ENCODE measurements at places on chromosomes 2 and 18.

DNA sequence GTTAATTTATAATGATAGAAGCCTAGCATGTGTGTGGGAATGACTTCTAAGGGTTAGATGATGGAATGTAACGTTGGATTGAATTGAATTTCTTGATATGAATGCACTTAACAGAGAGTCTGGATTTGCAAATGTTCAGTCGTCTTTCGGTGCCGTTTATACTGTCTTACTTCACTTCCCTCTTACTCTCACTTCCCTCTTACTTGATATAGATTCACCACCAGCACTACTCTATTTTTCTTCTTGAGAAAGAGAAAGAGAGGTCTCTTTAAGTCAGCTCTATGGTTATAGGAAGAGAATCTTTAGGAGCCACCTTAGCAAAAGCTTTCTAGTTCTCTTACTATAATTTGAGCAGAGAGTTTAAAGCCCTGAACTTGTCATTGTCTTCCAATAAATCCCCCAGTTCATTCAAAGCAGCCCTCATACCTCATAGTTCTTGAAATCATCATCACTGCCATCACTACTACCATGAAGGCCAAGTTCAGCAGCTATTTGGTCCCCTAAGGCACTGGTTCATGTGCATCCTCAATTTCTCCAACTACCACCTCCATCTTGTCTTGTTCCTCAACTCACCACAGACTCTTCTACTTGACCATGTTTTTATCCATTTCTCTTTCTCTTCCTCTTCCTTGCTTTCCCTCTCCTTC lies 501.7 kb upstream of the TCF4 start:
- no peak for DNase-seq

DNA sequence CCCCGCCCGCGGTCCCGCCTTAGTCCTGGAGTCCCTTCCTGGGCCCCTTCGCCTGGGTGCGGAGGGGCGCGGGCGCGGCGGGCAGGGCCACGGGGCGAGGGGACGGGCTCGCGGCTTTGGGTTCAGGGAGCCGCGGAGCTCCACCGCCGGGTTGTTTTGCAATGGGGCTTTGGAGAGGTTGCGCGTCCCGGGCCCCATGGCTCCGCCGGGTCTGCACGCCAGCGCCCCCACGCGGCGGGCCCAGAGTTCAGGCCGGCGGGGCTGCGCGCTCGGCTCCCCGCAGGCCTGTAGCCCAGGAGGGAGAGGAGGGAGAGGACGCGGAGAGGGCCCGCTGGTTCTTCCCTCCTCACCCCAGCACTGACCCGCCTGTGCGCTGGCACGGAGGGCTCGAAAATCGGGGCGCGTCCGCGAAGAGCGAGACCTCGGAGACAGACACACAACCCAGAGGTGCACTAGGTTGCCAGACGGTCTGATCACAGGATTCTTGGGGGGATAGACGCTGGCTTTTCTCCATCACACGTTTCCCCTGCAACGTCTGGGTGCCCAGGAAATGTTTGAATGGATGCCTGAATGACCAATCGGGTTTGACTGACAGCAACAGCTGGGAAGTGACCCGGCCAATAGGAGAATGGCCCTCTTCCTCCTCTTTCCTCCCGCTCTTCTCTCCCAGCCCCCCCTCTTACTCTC lies 4.9 kb upstream of the SIX2 start:
- DNase-seq = peak; percentile 92

GRCh38 chr2:66827851-66828250 lies 392.9 kb downstream of the MEIS1 start:
- no peak for DNase-seq

DNA sequence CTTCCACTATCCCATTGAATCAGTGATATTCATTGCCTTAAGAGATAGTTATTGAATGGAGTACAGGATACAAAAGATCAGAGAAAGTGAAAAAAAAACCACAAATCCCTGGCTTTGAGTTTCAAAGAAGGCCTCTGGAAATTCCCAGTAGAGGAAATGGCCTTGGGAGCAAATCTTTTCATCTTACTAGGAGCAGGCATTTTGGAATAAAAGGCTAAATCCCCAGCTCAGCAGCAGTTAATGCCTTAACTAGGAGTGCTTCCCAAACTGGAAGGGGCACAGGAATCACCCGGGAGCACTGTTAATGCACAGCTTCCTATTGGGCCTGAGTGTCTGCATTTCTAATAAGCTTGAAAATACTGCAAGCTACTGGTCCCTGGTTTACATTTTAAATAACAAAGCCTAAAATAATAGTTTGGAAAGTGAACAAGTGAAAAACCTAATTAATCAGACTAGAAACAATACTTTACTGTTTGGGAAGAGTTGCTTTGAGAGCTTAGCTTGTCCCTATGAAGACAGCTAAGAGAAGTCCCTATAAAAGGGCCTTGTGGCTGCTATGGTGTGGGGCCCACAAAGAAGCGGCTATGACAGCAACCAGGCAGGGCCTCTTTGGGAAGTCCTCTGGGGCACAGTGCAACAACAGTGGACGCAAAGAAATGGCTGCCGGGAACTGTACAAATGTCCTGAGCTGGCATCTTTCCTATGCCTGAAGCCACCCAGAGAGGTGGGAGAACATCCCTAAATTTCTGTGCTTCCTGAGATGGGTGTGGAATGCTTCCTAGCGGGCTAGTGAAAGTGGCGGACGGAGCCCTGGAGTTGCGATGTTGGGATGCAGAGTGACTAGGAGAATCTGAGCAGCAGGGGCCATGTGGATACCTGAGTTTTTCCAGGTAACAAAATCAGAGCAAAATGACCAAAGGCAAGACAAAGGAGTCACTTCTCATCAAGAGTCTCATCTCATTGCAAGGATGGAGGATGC lies 117.1 kb upstream of the KLHL14 start:
- DNase-seq = no peak

DNA sequence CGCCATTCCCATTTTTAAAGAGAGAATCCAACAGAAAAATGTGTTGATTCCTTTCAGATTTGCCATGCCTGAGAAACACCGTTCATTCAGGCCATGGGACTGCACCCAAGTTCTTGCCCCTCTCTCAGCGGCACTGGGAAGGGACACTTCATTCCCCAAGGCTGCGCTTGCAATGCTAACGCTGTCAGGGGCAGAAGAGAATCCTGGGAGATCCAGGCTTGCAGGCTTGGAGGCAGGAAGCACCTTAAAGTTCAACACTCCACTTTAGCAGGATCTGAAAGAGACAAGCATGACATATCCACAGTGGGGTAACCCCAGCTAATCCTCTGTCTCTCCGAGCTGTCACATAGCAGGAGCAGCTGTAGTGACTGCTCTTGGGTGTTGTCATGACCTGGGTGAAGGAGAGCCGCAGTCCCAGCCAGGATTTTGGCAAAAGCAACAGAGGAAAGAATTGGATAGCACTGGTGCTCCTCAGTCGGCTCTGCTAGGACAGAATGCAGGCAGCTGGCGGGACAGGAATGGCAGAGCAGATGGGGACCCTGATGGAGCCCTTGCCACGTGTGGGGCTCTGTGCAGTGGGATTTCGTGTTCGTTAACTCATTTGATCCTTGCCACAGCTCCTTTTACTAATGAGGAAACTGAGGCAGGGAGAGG lies 22.0 kb upstream of the ODC1 start:
- DNase-seq = no peak

- DNase-seq = no peak
These were observed 66.9 kb upstream of the FZD5 start for GRCh38 chr2:207836521-207837133.

DNA sequence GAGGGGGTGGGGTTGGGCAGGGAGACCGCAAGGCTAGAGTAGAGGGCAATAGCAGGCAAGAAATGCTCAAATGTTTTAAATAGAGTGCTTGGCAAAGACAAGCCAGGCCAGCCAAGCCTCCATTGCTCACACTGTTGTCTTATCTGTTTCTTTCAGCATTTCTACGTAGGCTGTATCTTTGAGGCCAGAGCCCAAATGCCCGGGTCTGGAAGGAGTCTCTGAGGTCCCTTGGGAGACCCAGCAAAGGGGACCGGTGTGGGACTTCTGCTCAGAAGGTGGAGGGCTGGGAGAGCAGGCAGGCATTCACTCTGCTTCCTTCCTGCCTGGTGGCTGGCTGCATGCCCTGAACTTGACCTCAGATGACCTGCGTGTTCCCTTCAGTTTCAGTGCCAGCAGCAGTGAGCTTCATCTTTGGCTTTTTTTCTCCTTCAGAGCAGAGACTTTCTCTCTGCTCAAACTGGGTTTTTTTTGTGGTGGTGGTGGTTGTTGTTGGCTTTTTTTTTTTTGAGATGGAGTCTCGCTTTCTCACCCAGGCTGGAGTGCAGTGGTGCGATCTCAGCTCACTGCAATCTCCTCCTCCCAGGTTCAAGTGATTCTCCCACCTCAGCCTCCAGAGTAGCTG lies 13.7 kb upstream of the TET3 start:
- peak; percentile 35 for DNase-seq

- no peak for DNase-seq
These were observed 1.7 kb downstream of the MSL3B start for GRCh38 chr2:233866479-233866878.

DNA sequence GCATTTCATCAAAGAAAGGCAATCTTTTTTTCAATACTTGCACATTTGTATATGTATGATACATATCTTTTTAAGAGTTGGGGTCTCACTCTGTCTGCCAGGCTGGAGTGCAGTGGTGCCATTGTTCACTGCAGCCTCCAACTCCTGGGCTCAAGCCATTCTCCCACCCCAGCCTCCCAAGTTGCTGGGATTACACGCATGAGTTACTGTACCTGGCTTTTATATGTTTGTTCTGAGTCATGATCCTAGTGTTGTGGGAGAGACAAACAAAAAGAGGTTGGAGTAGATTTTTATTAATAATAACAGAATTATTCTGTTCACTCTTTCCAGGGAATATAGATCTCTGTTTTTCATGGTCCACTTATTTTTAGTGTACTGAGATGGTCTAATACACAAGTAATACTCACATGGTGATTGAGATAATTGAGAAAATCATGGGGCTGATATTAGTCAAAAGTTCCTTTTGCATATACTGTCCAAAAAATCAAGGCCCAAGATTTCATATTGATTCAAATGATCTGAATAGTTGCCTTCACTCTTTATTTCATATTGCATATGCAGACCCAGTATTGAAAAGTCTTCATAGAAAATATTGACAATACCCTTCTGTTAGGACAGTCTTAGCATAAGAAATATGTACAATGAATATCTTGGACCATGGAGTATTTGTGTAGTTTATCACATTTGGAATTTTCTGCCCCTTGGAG lies 138.3 kb downstream of the FMNL2 start:
- no peak for DNase-seq

DNA sequence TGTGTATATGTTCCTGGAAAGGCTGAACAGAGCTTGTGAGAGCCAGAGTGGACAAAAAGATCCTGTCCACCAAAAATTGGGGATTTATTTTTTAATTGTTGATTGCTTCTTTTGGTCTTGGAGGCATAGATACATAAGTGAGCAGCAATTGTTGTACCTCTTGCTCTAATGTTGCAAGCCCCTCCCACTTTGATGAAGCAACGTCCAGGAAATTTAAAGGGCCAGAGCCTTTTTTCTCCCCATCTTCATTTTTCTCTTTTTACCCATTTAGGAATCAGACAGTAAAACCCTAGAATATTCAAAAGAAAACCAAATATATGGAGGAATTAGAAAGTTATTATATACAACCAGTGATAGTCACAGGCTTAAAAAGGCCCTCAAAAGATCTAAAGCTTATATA lies 871.8 kb upstream of the NRXN1 start:
- DNase-seq = peak; percentile 7

DNA sequence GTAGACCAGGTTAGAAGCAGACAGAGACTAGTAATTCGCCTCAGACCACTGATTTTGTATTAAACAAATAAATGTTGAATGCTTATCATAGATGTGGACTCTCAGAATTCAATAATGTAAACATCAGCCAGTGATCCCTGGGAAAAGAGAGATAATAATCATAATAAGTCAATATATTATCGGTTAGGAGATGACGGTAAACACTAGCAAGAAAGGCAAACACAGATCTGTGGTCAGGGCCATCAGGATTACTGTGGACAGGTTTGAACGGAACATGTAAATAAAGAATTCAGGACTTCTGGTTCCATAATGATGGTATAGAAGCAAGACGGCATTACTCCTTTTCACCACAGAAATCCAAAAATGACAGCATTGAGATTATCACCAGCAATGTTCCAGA lies 861.6 kb downstream of the CBLN2 start:
- DNase-seq = no peak

GRCh38 chr2:186862869-186863709 lies 14.1 kb upstream of the ZSWIM2 start:
- DNase-seq = peak; percentile 13

DNA sequence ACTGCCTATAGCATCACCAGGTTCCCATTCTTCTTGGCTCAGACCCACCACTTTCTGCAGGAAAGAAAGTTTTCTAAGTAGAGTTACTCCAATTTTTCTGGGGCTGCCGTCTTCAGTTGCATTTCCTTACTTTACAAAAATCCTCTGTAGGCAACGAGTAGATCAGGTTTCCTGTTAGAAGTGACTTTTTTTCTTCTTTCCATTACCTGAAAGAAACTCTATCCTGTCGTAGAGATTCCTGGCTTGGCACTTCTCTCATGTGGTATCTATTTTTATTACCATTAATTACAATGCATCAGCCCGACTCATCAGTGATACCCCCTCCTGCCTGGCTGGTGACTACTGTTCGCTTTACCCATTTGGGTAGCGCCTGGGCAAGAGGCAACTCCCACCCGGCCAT lies 5.6 kb upstream of the SIX2 start:
- no peak for DNase-seq

GRCh38 chr2:137210039-137210438 lies 444.7 kb downstream of the THSD7B start:
- DNase-seq = no peak

DNA sequence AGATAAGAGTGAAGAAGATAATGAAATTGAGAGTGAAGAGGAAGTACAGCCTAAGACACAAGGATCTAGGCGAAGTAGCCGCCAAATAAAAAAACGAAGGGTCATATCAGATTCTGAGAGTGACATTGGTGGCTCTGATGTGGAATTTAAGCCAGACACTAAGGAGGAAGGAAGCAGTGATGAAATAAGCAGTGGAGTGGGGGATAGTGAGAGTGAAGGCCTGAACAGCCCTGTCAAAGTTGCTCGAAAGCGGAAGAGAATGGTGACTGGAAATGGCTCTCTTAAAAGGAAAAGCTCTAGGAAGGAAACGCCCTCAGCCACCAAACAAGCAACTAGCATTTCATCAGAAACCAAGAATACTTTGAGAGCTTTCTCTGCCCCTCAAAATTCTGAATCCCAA lies 15.7 kb downstream of the MSH6 start:
- no peak for DNase-seq

DNA sequence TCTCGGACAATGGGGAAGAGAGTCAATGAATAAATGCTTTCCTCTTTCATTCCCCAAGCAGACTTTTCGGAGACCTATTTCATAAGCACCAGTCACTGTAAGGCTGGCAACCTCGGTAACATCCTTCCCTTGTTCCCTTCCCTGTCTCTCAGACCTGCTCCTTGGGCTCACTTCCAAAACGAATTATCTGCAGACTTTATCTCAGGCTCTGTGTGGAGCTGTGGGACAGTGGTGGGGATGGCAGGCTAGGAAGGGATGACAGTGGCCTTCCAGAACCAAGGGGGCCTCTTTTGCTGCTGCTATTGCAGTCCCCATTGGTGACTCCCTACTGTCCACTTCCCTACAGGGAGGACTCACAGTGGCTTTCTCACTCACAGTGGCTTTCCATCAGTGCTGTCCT lies 185.6 kb upstream of the MEX3C start:
- DNase-seq = no peak

Measured in iPS-NIHi11 (cell line).